Neuronal stem cell (in vitro differentiated cells): ENCODE measurements at places on chromosomes 2 and 18.

GRCh38 chr2:155145758-155146229 is 447.3 kb downstream of the KCNJ3 start:
- DNase-seq = no peak
- no peaks in the 10 kb centered on the region for H3K4me1 ChIP-seq
- H3K36me3 ChIP-seq = no peaks in the 10 kb centered on the region
- H3K27me3 ChIP-seq = no peaks in the 10 kb centered on the region

- no peak for DNase-seq
- no peak overlapping the region for H3K27ac ChIP-seq
- H3K27me3 ChIP-seq = peaks cover 15% of the 10 kb centered on the region
- no peak overlapping the region for H3K4me3 ChIP-seq
Measured at GRCh38 chr2:112924821-112925220, 13.9 kb downstream of the IL37 start.

GRCh38 chr2:207040696-207041095 is 101.4 kb downstream of the CPO start:
- no peak overlapping the region for H3K4me3 ChIP-seq
- peaks cover 17% of the 10 kb centered on the region for H3K4me1 ChIP-seq
- no peaks in the 10 kb centered on the region for H3K27me3 ChIP-seq
- DNase-seq = no peak

GRCh38 chr18:54187372-54187771 is 37.1 kb downstream of the MBD2 start:
- no peak overlapping the region for H3K27ac ChIP-seq
- no peak for DNase-seq
- no peaks in the 10 kb centered on the region for H3K36me3 ChIP-seq

DNA sequence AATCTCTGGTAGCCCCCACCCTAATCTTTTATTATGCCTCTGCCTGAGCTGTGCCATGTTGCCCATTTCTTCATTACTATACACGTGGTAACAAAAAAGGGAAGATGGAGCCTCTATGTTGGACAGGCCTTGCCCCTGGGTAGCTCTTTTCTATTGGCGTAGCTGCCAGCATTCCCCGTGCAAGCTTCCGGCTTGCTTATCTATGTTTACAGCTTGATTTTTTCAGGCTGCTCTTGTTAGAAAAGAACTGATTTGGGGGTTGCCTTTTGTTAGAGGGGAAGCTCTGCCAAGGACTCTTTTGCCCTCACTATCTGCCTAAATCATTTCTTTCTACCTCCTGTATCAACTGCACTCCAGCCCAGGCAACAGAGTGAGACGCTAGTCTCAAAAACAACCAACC is 45.5 kb upstream of the ZSWIM2 start:
- no peaks in the 10 kb centered on the region for H3K4me1 ChIP-seq
- H3K27me3 ChIP-seq = no peaks in the 10 kb centered on the region
- DNase-seq = no peak
- no peaks in the 10 kb centered on the region for H3K36me3 ChIP-seq
- no peak overlapping the region for H3K27ac ChIP-seq

DNA sequence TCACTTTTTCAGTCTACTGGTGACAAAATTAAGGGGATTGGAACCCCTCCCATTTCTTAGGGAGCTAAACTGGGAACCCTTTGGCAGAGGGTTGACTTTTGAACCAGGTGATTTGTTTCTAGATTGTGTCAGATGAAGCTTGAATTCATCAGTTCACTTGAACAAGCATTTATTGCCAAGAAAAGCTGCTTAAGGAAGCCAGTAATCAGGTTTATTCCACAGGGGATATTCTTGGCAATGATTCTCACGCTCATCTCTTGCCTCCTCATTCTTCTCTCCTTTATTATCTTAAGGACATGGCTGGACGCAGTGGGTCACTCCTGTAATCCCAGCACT is 101.0 kb downstream of the ALPK2 start:
- H3K4me1 ChIP-seq = no peaks in the 10 kb centered on the region
- H3K27me3 ChIP-seq = no peaks in the 10 kb centered on the region
- H3K36me3 ChIP-seq = peaks cover 4% of the 10 kb centered on the region
- H3K4me3 ChIP-seq = no peak overlapping the region

- no peaks in the 10 kb centered on the region for H3K27me3 ChIP-seq
- H3K27ac ChIP-seq = no peak overlapping the region
- peak overlapping the region; percentile 81 for H3K4me3 ChIP-seq
- peaks cover 4% of the 10 kb centered on the region for H3K36me3 ChIP-seq
Measured at GRCh38 chr2:159713631-159714246, 1.4 kb downstream of the MARCHF7 start.

- no peaks in the 10 kb centered on the region for H3K27me3 ChIP-seq
- no peak overlapping the region for H3K27ac ChIP-seq
Measured at GRCh38 chr2:182667315-182667695, 48.8 kb upstream of the DNAJC10 start.

- no peaks in the 10 kb centered on the region for H3K36me3 ChIP-seq
- peaks cover 22% of the 10 kb centered on the region for H3K4me1 ChIP-seq
- peaks cover 6% of the 10 kb centered on the region for H3K27me3 ChIP-seq
- H3K27ac ChIP-seq = no peak overlapping the region
Measured at GRCh38 chr2:239603411-239604356, 202.9 kb upstream of the HDAC4 start.

DNA sequence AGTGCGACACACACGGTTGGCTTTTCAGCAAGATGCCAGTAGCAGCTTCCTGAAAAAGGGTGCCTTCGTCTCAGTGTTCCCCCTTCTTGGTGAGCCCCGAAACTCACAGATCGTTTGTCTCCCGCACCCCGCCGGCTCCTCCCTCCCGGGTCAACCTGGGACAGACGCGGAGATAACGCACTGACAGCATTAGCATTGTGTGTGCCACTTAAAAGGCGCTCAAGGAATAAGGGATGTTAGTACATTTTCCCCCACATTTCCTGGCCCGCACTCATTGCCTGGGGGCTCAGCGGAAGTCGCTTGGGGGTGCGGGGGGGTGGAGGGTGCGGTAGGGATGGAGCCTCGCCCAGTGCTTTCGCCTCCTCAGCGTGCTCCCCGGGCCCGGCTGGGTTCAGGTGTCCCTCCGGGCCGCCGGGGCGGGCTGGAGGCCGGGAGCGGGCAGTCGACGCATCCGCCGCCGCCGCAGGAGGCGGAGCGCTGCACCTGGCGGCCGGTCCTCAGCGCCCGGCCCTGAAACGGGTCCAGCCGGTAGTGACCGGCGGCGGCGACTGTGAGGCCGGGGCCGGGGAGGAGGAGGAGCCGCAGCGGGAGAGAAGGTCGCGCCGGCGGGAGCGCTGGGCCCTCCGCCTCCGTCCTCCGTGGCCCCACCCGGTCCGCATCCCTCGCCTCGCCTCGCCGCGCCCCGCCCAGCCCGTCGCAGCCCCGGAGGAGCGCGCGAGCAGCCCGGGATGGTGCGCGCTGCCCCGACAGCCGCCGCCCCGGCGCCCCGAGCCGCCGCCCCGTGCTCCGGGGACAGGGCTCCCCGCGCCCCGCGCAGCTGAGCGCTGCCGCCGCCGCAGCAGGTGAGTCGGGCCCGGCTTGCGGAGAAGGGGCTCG is at the start of gene MFSD6:
TSS of gene MFSD6 (plus strand) at position 694 of the 876 bp plus-strand sequence. CDS start 27,675 bp downstream, outside the sequence.
- peak within 1 kb of the TSS; percentile 83 for H3K4me3 ChIP-seq
- H3K36me3 ChIP-seq = no peaks in the 10 kb centered on the region
- peak; percentile 40 for DNase-seq
- peaks cover 6% of the 10 kb centered on the region for H3K4me1 ChIP-seq
- H3K27ac ChIP-seq = no peak within 1 kb of the TSS
- peaks cover 79% of the 10 kb centered on the region for H3K27me3 ChIP-seq

GRCh38 chr2:18901242-18901641 is 311.9 kb upstream of the NT5C1B start:
- H3K27me3 ChIP-seq = no peaks in the 10 kb centered on the region
- H3K4me3 ChIP-seq = no peak overlapping the region
- H3K27ac ChIP-seq = no peak overlapping the region
- DNase-seq = no peak
- no peaks in the 10 kb centered on the region for H3K36me3 ChIP-seq
- no peaks in the 10 kb centered on the region for H3K4me1 ChIP-seq

DNA sequence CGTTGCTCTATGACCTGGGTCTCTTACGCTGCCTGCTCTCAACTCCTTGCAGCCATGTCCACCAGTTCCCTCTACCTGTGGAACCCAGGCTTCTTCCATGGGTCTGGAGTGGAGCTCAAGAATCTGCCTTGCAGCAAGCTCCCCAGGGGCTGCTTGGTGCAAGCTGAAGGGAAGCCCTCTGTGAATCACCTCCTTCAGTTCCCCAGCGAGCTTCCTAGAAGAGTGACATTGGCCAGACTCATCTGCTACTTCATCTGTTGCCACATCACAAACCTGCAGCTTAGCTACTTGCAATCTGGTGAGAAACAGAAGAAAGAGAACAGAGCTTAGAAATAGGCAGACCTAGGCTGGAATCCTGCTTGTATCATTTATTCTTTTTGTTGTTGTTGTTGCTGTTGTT is 9.8 kb upstream of the EFR3B start:
- H3K27me3 ChIP-seq = no peaks in the 10 kb centered on the region
- no peaks in the 10 kb centered on the region for H3K36me3 ChIP-seq
- no peak overlapping the region for H3K4me3 ChIP-seq
- peaks cover 8% of the 10 kb centered on the region for H3K4me1 ChIP-seq
- no peak for DNase-seq

- H3K4me1 ChIP-seq = no peaks in the 10 kb centered on the region
- H3K36me3 ChIP-seq = peaks cover 32% of the 10 kb centered on the region
- no peak overlapping the region for H3K4me3 ChIP-seq
- DNase-seq = no peak
- H3K27me3 ChIP-seq = no peaks in the 10 kb centered on the region
Measured at GRCh38 chr2:112662704-112663103, 17.0 kb downstream of the SLC20A1 start.

DNA sequence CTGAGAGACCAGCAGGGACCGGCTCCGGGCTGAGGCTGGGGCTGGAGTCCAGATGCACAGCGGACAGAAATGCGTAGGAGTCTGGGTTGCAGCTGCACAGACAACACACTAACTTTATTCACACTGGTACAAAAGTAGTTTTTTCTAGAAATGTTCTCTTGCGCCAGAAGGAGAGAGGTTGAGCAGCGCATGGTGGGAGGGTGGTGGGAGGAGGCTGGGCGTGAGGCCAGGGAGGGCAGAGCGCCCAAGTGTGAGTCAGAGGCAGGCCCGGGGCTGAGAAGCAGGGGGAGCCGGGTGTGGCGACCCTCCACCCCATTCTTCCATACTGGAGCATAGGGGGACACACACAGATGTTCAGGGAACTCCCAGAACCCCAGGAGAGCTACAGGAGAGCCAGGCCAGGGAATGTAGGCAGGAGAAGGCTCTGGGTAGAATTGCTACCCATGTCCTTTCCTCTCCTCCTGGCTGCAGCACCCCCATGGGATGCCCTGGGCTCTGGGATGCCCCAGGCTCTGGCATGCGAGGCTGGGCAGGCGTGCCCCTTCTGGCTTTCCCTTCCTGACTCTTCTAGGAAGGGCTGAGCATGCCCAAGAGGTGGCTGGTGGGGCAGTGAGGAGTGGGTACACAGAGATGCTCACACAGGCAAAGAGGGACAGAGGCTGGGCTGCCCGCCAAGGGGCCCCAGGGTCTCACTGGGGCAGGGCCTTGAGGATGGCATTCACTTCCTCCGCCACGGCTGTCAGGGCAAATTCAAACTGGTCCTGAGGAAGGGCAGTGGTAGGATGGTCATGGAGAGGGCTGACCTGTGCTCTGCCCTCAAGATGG is 10.6 kb downstream of the DNAJB2 start:
- H3K4me3 ChIP-seq = no peak overlapping the region
- peaks cover 10% of the 10 kb centered on the region for H3K4me1 ChIP-seq
- no peak overlapping the region for H3K27ac ChIP-seq
- no peak for DNase-seq
- H3K27me3 ChIP-seq = peaks cover 10% of the 10 kb centered on the region

GRCh38 chr2:222526480-222527277 is 102.3 kb downstream of the SGPP2 start:
- H3K4me1 ChIP-seq = no peaks in the 10 kb centered on the region
- no peak for DNase-seq
- no peak overlapping the region for H3K4me3 ChIP-seq
- no peaks in the 10 kb centered on the region for H3K27me3 ChIP-seq
- H3K27ac ChIP-seq = no peak overlapping the region

DNA sequence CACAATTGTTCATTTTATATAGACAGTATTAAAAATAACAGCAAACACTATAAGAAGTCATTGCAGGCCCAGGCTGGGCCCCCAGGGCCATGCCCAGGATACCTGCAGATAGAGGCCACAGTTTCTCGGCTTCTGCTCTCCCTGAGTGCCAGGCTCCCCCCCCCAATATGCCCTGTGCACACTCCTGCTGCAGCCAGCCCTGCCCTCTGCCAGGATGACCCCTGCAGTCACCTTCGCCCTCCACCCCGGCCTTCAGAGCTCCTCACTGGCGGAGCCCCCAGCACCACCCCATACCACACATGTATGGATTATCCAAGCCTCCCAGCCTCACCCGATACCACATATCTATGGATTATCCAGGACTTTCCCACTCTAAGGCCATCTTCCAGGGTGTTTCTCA is 104.5 kb downstream of the TPO start:
- H3K27me3 ChIP-seq = no peaks in the 10 kb centered on the region
- no peaks in the 10 kb centered on the region for H3K4me1 ChIP-seq
- DNase-seq = no peak
- no peak overlapping the region for H3K4me3 ChIP-seq
- no peak overlapping the region for H3K27ac ChIP-seq
- H3K36me3 ChIP-seq = no peaks in the 10 kb centered on the region
